ENCODE measurements at places on chromosomes 12 and 14. TPM values are rescaled to one million over a fixed set of nuclear protein-coding genes. Genes with fewer than 3 reads are reported as not detected.

GRCh38 chr14:54804538-54805041 lies 98.0 kb downstream of the GCH1 start:
- no peak for DNase-seq

- DNase-seq: no peak
Observed at GRCh38 chr14:100213587-100213955, 25.4 kb upstream of the YY1 start.

- no peak for DNase-seq
Observed at GRCh38 chr14:70814466-70814865, 5.2 kb upstream of the MAP3K9 start.

DNA sequence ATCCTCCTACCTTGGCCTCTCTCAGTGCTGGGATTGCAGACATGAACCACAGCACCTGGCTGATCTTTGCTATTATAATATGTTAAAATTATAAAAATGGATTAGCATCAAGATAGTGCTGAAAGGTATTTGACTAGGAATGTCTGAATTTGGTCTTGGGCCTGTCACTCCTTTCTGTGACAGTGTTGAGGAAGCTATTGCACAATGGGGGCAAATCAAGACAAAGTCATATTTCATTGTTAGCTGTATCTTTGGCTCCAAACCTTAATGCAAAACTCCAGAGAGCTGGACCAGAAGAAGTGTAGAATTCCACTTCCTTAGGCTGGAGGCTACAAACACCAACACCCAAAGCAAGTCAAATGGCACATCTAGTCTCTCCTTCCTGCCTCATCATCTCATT lies 42.2 kb downstream of the ZCRB1 start:
- no peak for DNase-seq

- no peak for DNase-seq
Observed at GRCh38 chr12:69569236-69569635, 16.0 kb upstream of the CCT2 start.

GRCh38 chr12:27504507-27504906 lies 19.5 kb upstream of the PPFIBP1 start:
- no peak for DNase-seq

DNA sequence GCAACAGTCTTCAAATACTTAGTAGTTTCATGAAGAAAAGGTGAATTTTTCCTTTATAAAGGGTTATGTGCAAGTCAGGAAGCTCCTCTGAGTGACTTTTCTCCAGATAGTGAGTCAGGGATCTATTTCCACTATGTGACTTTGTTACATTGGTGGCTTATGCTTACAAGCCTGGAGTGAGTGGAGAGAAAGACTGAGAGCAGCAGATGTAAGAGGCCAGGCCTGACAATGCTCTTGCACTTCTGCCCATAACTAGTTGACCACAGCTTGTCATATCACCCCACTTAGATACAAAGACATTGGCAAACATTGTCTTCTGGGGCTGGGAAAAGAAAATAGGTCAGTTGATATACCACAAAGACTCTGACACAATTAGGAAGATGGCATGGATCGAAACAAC lies 236.5 kb downstream of the PDZRN4 start:
- DNase-seq: no peak

- DNase-seq: no peak
Observed at GRCh38 chr12:67853204-67853603, 136.0 kb upstream of the IFNG-AS1 start.

RPS6KA5 gene
- 8.2 TPM for total RNA-seq
